NAMALWA (cell line): ENCODE measurements at places on chromosomes 6 and 20.

DNA sequence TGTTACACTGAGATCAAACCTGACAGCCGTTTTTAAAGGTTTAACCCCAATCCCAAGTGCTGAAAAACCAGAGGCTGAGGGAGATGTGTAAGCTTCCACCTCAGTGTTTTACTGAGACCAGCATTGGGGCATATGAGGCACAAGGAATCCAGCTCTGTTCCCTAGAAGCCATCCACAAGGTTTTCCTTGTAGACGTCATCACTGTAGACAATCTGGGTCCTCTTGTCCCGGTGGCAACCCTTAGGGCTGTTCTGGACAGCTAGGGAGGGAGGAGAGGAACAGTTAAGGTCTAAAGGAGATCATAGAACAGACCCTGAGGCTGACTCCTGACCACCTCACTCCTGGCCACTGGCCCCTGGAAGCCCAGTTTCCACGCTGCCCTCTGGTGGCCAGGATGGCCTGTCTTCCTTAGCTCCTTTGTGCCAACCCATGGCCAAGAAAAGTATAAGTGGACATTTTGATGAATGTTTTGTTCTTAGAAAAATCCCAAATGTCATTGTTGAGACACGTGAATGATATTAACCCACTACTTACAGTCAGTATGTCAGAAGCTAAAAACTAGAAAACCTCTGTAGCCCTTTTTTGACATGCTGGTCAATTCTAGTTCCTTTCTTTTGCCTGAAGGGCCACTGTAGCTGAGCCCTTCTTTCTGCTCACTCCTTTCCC lies 6.4 kb downstream of the CFB start:
- DNase-seq = no peak

- no peak for DNase-seq
These were observed 632.7 kb downstream of the RFPL4B start for GRCh38 chr6:112979830-112980229.

GRCh38 chr6:119552021-119552420 lies 202.5 kb upstream of the MAN1A1 start:
- no peak for DNase-seq

GRCh38 chr6:107698146-107698545 lies 126.0 kb downstream of the SCML4 start:
- DNase-seq = no peak

- no peak for DNase-seq
These were observed 2.2 kb downstream of the SLC22A2 start for GRCh38 chr6:160256445-160256844.

GRCh38 chr20:62815066-62815991 lies 1.5 kb upstream of the COL9A3 start:
- no peak for DNase-seq

DNA sequence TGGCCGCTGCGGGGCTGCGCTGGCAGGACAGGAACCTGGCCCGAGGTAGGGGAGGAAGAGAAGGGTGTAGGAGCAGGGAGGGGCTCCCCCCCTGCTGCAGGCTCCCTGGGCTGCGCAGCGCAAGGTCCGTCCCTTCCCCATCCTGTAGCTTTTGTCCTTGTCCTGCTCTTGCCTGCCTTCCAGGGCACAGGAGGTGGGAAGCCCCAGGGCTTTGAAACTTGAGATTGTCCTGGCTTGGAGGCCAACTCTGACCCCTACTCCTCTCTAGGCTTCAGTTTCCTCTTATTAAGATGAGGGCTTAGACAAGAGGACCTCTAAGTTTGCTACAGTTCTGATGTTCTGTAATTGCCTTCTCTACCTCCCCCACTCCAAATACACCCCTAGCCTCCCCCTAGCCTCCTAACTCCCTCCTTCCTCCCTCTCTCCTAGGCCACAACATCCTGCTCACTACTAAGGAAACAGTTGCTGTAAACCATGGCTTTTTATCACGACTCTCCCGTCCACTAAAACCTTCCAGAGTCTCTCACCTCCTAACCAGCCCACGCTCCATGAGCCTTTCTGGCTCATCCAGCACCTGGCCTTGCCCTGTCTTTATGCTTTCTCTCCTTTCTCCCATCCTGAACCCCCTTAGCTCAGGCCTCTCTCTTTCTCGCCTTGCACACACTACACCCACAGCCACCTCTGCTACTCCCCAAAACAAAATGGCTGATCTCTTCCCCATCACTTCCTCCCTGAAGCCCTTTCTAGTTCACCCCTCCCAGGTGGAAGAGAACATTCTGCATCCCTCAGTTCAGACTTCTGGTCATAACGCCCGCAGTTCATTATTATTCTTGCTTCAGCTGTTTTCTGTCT lies 10.2 kb downstream of the UNC5CL start:
- DNase-seq = no peak
